Neural crest cell (in vitro differentiated cells): ENCODE measurements at places on chromosomes 12 and 14.

DNA sequence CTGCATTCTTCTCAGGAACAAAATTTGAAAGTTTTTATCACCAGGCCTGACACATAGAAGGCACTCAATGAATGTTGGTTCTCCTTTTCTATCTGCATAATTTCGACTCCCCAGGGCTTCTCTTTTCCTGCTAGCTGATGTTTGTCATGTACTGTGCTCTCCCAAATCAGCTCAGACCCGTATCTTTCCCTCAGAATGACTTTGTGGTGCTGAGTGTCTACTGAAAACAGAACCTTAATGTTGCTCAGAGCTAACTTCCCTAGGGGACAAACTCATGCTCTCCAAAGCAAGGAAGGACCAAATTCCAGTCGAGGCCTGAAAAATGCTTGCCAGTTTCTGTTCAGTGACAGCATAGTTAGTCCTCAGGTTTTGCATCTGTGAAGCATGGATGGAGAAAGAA is 1.9 kb downstream of the ARHGDIB start:
- no peak for DNase-seq

DNA sequence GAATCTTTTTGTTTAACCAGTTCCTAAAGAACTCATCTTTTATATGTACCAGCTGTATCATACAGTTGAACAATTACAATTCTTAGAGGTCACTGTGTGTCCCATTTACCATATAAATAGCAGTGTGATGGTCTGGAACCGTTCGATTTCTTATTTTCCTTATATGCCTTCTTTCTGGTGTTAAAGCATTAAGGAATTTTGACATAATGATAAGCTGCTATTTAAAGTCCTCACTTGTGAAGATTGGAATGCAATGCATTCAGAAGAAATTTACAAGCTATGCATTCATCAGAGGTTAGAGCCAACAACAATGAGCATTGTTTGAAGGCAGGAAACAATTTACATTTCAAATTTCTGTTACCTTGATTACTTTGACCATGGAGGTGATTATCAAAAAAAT is 80.0 kb upstream of the PRICKLE1 start:
- DNase-seq: no peak

- DNase-seq: no peak
Observed at GRCh38 chr12:75724928-75725312, 213.5 kb upstream of the KRR1 start.

DNA sequence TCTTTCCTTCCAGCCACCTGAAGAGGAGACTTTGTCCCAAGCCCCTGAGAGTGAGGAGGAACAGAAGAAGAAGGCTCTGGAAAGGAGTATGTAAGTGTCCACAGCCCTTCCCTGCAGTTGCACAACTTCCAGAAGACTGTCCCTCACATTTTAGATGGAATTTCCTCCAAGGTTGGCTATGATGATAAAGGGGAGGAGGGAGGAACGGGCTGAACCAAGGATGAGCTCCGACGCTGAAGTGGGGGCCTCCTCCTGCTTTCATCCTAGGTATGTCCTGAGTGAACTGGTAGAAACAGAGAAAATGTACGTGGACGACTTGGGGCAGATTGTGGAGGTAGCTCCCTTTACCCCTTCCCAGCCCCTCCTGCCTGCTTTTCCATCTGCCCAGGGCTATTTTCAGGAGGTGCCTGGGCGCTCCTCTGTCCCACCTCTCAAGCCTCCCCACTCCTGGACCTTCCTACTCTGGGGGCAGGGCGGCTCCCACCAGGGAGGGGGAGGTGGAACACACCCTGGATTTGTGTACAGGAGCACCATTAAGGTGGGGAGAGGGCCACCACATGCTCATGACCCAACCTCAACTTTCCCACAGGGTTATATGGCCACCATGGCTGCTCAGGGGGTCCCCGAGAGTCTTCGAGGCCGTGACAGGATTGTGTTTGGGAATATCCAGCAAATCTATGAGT is 2.3 kb downstream of the ARHGEF25 start:
- DNase-seq: no peak

GRCh38 chr12:14638066-14638465 is 58.3 kb downstream of the GUCY2C start:
- DNase-seq: no peak

DNA sequence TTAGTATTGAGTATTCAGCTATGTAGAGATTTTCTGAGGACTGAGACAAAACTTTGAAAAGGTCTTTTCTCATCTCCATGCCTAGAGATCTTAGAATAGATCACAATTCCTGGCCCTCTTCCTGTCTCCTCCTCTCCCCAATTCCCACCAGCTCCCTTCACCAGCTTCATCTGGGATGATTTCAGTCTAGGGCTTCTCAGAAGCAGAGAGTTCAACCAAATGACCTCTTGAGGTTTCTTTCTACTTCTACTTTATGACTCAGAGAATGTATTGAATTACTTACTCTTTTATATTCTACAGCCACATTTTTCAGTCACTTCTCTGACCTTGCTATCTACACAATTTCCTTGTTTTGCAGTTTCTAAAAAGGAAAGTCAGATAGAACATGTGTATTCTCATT is 19.4 kb upstream of the SNX6 start:
- DNase-seq: no peak

- DNase-seq: no peak
Observed at GRCh38 chr12:132352896-132353800, 23.8 kb upstream of the GALNT9 start.

DNA sequence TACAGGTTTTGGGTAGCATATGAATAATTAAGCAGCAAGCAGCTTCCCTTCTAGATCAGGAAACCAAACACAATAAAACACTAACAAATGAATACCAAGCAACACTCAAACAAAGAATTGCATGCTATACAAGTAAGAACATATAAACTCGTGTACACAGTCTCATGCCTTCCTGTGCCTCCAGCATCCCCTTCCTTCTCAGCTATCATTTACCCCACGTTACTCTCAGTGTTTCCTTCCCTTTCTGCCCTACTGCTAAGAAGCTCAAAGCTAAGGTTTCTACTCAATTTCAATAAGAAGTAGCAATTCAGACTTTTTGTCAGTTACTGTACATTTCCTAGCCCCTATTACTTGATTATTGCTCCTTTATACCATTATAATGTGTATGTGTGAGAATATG is 81.0 kb downstream of the DUSP16 start:
- no peak for DNase-seq

DNA sequence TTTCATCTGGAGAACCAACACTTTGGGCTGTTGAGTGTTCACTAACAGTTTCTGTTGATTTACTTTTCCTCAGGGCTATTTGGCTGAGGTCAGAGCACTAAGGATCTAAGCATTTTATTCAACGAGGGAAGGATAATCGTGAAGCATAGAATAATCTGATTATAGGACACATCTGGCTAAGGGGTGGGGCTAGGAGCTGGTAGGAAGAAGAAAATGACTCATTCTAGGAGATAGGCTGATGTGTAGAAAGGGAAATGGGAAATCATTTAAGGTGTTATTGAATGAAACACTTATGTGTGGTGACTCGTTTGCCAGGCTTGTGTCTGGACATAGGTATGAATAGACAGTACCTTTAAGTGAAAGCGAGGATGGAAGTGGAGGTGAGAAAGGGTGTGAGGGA is 167.2 kb downstream of the ETNK1 start:
- no peak for DNase-seq

- no peak for DNase-seq
Observed at GRCh38 chr12:127761880-127762279, 505.1 kb upstream of the TMEM132C start.

- DNase-seq: no peak
Observed at GRCh38 chr12:69338120-69338859, 9.9 kb upstream of the LYZ start.

- no peak for DNase-seq
Observed at GRCh38 chr14:89293314-89293916, 123.6 kb downstream of the FOXN3 start.

DNA sequence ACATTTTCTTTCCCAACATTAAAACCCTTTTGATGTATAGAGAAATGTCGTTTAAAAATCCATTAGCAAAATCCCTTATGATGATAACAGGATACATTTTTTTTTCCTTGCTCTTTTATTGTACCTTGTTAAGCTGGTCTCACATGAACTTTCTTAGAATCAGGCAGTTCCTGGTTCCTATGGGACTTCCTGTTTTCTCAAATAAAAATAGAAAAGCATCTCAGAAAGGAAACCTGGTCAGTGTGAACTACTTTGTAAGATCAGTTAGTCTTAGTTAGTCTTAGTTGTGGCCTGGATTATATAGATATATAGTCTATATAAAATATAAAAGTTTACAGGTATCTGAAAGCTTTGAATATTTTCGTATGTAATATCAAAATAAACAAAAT is 40.3 kb downstream of the LEMD3 start:
- no peak for DNase-seq

DNA sequence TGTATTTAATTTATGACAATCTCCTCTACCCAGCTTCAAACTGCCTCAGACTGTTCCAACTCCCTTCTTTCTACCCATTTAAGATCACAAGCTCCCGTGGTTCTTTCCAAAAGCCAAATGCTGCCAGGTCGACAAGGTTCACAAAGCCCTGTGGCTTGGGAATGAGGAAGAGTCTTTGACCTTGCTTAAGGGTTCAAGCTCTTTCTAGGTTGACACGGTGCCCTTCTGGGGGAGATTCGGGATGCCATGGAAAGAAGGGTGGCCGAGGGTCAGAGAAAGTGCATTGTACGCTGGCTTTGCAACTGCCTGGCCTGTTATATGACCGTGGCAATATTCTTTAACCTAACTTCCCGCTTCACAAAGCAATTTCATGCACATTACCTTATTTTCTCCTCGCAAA is 239.3 kb downstream of the ANO2 start:
- no peak for DNase-seq

GRCh38 chr14:79638672-79639266 is 572.5 kb downstream of the DIO2 start:
- DNase-seq: no peak

DNA sequence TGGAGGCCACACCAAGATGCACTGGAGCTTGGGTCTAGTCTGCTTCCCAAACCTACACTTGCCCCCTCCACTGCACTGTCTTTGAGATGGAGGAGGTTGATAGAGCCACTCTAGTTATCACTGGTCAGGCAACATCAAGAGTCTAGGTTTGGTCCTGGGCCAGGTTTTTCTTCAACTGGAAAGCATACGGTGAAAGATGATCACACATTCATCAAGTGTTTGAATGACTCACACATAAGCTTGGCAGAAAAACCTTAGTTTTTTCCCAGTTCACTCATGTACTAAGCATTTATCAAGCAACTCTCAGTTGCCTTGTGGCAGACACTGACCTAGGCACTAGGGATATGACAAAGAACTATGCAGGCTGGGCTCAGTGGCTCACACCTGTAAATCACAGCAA is 84.5 kb downstream of the PLEKHG3 start:
- DNase-seq: no peak

- DNase-seq: no peak
Observed at GRCh38 chr14:38309522-38310277, 53.8 kb upstream of the CLEC14A start.

GRCh38 chr12:81888106-81888740 is 129.1 kb upstream of the PPFIA2 start:
- DNase-seq: no peak

DNA sequence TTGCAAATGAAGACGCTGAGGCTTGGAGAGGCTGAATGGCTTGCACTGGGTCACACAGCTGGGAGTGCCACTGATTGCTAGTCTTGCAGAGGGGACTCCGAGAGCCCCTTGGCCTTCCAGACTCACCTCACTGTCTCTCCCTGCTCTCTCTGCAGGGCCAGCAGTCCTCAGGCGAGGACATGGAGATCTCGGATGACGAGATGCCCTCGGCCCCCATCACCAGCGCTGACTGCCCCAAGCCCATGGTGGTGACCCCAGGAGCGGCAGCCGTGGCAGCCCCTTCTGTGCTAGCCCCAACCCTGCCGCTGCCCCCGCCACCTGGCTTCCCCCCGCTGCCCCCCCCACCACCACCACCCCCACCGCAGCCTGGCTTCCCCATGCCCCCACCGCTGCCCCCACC is 10.1 kb downstream of the SETD1B start:
- DNase-seq: no peak

GRCh38 chr14:89485264-89485663 is 68.2 kb upstream of the FOXN3 start:
- no peak for DNase-seq

GRCh38 chr12:38995249-38995648 is 89.9 kb upstream of the CPNE8 start:
- DNase-seq: no peak

DNA sequence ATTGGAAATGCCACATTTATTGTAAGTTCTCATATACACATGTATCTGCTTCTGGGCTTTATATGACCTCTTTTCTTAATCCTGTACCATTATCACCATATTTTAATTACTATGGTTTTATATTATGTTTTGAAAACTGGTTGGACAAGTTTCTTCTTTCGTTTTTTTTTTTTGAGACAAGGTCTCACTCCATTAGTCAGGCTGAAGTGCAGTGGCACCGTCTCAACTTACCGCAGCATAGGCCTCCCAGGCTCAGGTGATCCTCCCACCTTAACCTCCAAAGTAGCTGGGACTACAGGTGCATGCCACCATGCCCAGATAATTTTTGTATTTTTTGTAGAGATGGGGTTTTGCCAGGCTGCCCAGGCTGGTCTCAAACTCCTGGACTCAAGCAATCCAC is 44.6 kb downstream of the GALNT4 start:
- DNase-seq: no peak

GRCh38 chr12:68280240-68280639 is 26.8 kb upstream of the IL22 start:
- DNase-seq: no peak

DNA sequence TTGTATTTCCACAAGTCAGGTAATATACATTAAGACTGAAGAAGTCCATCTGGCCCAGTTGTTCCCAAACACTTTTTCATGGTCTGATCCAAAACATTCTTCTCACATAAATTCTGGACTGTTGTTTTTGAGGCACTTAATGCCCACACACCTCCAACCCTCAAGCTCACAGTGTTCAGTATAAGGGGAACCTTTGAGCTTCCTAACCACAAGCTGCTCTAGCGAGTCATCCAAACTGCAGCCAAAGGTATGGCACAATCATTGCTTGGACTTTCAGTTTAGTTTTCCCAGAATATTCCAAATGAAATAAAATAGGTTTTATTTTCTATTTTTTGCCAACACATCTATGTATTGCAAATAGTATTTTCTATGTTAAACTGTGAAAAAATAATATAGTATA is 103.0 kb downstream of the PUS7L start:
- DNase-seq: no peak

DNA sequence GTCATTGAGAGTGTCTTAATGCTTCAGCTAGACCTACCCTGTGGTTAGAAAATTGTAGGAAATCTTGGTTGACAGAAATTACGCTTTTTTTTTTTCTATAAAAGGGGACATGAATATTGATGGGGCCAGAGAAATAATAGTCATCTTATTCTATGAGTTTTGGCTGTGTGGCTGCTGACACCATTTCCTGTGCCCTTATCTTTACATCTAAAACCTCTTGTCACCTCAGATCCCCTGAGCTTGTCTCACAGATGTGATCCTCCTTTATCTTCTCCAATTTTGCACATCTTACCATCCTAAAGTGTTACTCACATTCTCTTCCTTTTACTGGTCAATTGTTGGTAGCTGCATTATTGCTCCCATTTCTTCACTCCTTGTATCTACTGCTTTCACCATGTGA is 36.1 kb downstream of the ASCL1 start:
- no peak for DNase-seq

DNA sequence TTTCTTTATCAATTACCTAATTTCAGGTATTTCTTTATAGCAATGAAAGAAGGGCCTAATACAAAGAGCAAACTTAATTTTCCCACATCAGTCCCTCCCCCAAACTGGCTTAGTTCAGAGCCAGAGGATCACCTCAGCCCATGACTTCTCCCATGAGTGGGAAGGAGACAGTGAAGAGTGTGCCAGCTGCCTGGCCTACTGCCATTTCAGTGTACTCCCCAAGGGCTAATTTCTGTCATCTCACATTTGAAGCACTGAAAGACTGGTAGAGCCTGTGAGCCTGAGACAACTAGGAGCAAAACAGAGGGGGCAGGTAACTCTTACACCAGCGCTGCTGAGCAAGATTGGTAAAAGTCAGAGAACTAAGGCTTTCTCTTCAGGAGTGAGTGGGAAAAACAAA is 29.1 kb upstream of the ADAM20 start:
- no peak for DNase-seq
